Activated T-cell treated with anti-CD3 and anti-CD28 coated beads, Interleukin-2, amount 50 U/mL, for 72 hours (primary cell): ENCODE measurements at places on chromosomes 12 and 14.

GRCh38 chr12:104435765-104436164 lies 21.0 kb upstream of the CHST11 start:
- DNase-seq = no peak

DNA sequence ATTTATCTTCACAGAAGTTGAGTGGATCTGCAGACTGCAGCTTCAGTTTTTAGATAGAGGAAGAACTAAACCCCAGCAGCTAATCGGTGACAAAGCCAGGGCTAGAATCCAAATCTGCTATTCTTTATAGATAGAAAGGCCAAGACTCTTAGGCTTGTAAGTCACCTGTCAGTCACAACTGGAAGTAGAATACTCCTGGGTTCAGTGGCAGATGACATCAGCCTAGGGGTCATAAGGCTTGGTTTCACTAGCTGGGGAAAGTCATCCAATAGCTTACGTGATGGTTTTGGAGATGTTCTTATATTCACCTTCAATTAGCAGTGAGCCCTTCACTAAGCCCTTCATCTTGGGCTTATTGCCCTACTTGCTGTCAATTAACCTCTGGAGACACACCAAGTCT lies 93.4 kb downstream of the APAF1 start:
- peak; percentile 44 for DNase-seq

DNA sequence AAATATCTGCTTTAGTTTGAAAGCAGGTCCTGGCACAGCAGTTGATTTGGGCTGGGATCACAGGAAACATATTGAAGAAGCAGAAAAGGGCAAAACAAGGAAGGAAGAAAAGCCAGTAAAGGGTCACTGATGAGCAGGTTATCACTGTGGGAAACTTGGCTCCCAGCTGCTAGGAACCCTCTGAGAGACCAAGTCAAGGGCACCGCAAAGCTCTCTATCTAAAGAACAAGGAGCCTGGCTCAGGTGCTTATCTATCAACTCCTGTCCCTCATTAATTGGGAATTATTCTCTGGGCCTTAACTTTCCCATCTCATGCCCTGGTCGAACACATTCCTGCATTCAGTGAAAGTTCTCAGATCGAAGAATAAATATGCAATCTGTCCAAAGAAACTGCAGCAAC lies 450.9 kb upstream of the RPL10L start:
- DNase-seq = no peak

- DNase-seq = no peak
Measured at GRCh38 chr12:32110417-32110816, 3.8 kb downstream of the BICD1 start.

GRCh38 chr12:8596561-8596960 lies 16.1 kb downstream of the AICDA start:
- no peak for DNase-seq
